Adrenal gland (tissue), 19 donors: ENCODE measurements at places on chromosomes 4 and X. TPM values are rescaled to one million over a fixed set of nuclear protein-coding genes. Genes with fewer than 3 reads are reported as not detected.

- H3K36me3 ChIP-seq: no peaks in the 10 kb centered on the region
- peak overlapping the region; percentile 56 for H3K27ac ChIP-seq
- H3K4me3 ChIP-seq: no peak overlapping the region
- peaks cover 19% of the 10 kb centered on the region for H3K4me1 ChIP-seq
- no peaks in the 10 kb centered on the region for H3K27me3 ChIP-seq
- DNase-seq: no peak
These were observed 91.5 kb downstream of the ELOVL6 start for GRCh38 chr4:110106931-110107296.

DNA sequence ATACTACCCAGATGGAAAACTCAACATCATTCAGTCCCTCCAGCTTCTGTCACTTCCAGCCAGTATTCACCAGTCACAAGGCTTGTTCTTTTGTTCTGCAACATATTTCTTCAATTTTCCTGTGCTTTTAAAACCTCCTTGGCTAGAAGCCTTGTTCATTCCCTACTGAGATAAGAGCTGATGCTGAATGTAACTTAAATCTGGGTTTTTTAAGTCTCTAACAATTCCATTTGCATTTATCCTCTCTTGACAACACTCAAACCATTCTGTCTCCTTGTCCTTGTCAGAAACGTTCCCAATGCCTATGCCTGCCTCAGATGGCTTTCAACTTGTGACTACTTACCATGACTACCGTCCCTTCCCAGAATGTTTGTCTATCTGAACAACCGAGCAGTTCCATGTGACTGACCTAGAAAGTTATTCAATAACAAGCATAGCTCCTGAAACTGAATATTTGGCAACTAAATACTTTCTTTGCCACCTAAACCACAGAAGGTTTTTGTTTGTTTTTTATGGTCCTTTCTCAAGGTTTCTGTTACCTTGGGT is 682.9 kb upstream of the GALNTL6 start:
- H3K4me3 ChIP-seq: no peak overlapping the region
- H3K4me1 ChIP-seq: no peaks in the 10 kb centered on the region
- no peak overlapping the region for H3K27ac ChIP-seq
- no peaks in the 10 kb centered on the region for H3K36me3 ChIP-seq

DNA sequence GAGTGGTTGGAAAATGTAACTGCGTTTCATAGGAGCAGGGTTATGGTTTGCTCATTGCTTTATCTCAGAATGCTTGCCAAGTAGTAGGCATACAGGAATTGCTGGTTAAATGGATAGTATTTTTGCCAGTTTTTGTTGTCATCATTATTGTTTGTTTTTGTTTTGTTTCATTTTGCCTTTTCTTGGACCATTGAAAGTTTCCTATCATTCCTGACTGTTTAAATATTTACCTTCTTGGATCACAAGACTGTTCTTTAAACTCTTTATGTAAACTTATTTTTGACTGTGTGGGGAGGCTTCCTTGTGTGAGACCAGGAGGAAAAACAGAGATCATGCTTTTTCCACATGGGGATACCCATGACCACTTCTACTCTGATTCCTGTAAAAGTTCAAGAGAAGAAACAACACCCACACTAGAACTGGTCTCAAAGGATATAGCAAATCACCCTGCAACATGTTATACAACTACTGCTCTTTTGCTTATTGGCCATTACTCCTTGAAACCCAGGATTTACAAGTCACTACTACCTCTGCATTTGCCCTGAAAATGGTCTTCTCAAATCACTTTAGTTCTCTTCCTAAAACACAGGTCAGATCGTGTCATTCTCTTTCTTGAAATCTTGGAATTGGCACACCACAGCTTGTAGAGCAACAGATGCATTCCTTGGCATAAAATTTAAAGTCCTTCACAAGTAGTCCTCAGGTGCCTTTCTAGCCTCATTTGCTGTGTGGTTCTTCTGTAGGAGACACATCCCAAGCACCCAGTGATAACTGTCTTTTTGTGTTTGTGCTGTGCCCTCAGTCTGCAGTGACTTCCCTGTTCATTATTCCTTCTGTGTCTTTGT is 51.3 kb downstream of the FNIP2 start:
- H3K4me1 ChIP-seq: no peaks in the 10 kb centered on the region
- peak overlapping the region; percentile 7 for H3K27ac ChIP-seq
- no peak for DNase-seq
- H3K27me3 ChIP-seq: no peaks in the 10 kb centered on the region

- no peak overlapping the region for H3K27ac ChIP-seq
- no peak overlapping the region for H3K4me3 ChIP-seq
- H3K27me3 ChIP-seq: peaks cover 4% of the 10 kb centered on the region
- DNase-seq: no peak
- H3K36me3 ChIP-seq: no peaks in the 10 kb centered on the region
These were observed 199.7 kb downstream of the HS6ST2 start for GRCh38 chrX:132758759-132759158.

GRCh38 chr4:51840781-51841180 is 2.2 kb upstream of the DCUN1D4 start:
- no peak for DNase-seq
- no peaks in the 10 kb centered on the region for H3K27me3 ChIP-seq
- no peaks in the 10 kb centered on the region for H3K36me3 ChIP-seq
- no peak overlapping the region for H3K4me3 ChIP-seq

DNA sequence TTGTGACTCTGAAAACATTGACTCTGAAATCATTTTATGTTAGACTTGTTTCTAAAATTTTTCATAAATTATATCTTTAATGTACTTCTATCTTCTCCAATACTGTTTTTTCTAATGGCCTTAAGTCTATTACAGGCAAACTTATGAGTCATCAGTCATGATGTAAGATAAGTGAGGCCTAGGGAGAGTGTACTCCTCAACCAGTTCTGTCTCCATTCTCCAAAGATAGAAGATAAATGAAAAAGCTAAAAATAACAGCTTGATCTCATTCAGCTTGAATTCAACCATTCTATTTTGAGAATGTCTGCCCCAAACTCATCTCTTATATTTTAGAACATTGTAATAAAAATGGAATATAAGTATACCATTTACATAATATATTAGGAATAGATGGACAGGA is 34.5 kb downstream of the STBD1 start:
- H3K27me3 ChIP-seq: no peaks in the 10 kb centered on the region
- no peak overlapping the region for H3K27ac ChIP-seq
- H3K36me3 ChIP-seq: no peaks in the 10 kb centered on the region

DNA sequence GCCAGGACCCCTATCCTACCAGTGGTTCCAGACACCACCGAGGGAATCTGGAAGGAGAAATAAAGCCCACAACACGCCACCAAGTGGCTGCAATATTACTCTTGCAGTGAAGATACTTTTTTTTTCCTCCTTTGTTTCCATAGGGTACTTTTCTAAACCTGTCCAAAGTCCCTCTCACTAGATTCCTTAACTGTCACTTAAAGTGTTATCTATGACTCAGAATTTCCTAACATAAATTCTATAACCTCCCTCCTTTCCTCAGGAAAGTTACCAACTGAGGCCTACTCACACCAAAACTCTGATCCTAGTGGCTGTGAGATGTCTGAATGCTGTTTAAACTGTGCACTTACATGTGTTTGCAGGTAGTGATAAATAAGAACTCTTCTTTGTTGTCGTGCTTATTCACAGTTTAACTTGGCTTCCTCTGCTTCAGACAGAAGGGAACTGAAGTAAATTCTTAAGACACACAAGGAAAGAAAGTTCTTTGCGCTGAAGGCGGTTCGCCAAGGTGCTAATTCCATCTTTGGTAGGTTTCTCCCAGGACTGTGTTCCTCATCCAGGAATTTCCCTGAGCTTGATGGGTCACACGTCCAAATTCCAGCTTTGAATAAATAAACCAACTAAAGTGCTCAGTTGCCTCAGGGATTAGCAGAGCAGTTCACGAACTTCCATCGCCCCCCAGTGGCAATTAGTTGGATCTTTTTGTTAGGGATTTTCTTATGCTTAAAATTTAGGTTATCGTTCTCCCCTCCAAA is 10.7 kb upstream of the HCCS start:
- H3K27me3 ChIP-seq: no peaks in the 10 kb centered on the region
- no peaks in the 10 kb centered on the region for H3K4me1 ChIP-seq
- no peak overlapping the region for H3K4me3 ChIP-seq
- no peak overlapping the region for H3K27ac ChIP-seq

GRCh38 chr4:181594188-181594587 is 649.0 kb upstream of the TENM3 start:
- H3K4me1 ChIP-seq: no peaks in the 10 kb centered on the region
- H3K27ac ChIP-seq: no peak overlapping the region
- no peaks in the 10 kb centered on the region for H3K27me3 ChIP-seq
- DNase-seq: no peak

- no peaks in the 10 kb centered on the region for H3K36me3 ChIP-seq
- no peak for DNase-seq
- H3K4me3 ChIP-seq: no peak overlapping the region
These were observed 670.5 kb downstream of the GABRG1 start for GRCh38 chr4:45453258-45453853.

DNA sequence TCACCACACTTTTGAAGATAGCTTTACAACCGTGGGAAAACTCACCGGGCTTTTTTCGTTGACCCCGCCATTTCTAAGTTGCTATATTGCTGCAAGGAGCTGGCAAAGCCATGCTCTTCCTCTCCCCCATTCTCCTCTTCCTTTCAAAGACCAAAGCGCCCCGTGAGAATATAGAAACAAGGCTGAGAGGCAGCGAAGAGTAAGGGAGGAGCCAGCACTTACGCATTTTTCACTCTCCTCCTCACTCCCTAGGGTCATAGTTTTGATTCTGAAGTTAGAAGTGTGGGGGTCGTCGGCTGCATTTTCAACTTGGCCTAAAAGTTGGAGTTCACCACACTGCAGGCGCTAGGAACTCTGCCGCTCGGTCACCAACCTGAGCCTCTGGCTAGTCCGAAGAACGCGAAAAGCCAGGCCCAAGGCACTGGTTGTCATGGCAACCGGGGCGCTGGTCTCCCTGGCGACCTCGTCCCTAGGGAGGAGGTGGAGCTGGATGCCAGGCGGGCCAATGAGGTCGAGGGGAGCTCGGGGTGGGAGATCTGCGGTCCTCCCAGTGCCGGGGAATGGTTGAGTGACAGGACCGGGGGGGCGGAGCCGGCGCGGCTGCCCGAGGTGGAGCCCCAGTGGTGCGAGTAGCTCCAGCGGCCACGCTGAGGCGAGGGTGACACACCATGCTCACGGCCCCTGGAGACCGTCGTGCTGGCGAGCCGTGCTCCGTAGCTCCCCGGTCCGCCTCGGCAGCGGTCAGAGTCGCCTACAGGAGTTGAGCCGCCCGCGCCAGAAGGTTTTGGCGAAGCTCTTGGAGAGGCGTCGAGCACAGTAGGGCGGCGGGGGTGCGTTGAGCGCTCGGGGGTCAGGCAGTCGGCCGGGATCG is at the start of gene PTPN13:
TSS of gene PTPN13 (plus strand) at position 628 of the 871 bp plus-strand sequence. CDS start 40,942 bp downstream, outside the sequence.
- H3K27ac ChIP-seq: peak within 1 kb of the TSS; percentile 88
- H3K27me3 ChIP-seq: no peaks in the 10 kb centered on the region
- H3K4me3 ChIP-seq: peak within 1 kb of the TSS; percentile 60

DNA sequence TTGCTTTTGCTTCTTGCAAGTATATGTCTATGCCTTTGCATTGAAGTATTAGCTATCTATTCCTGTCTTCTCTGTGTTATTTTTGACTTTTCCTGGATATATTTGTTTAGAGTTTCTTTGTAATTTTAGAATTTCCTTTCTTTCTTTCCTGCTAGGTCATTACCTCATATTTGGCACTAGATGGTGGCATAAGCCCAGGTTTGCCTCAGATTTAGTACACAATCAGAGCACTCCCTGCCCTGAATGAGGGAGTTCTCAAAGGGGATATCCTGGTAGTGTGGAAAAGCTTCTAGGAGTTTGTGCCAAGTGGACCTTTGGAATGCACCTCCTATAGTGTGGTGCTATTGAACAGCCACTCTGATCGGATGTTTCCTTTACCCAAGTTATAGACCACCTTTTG is 181.6 kb downstream of the UGT8 start:
- no peak overlapping the region for H3K4me3 ChIP-seq
- no peak for DNase-seq
- H3K4me1 ChIP-seq: no peaks in the 10 kb centered on the region
- no peaks in the 10 kb centered on the region for H3K27me3 ChIP-seq
- H3K27ac ChIP-seq: no peak overlapping the region
- H3K36me3 ChIP-seq: no peaks in the 10 kb centered on the region

- DNase-seq: no peak
- no peaks in the 10 kb centered on the region for H3K4me1 ChIP-seq
- H3K4me3 ChIP-seq: no peak overlapping the region
- H3K36me3 ChIP-seq: no peaks in the 10 kb centered on the region
- H3K27ac ChIP-seq: no peak overlapping the region
These were observed 12.8 kb downstream of the P2RY4 start for GRCh38 chrX:70247252-70247651.

DNA sequence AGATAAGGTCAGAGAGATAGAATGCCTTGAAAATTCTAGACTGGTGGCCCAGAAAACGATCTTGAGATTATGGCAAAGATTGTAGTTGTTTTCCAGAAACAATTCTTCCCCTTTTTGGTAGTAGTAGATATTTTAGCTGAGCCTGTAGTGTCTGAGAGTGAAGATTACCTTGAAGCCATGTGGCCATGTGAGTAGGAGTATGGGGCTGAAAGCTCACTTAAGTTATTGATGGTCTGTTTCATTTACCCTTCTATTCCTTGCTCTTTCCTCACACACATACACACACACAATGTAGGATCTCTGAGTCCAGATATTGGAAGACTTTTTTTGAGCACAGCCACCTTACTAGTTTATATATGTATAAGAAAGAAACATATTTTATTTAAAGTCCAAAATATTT is 941.6 kb upstream of the GRID2 start:
- no peaks in the 10 kb centered on the region for H3K4me1 ChIP-seq
- DNase-seq: no peak
- no peak overlapping the region for H3K4me3 ChIP-seq
- H3K27ac ChIP-seq: no peak overlapping the region
- no peaks in the 10 kb centered on the region for H3K36me3 ChIP-seq

DNA sequence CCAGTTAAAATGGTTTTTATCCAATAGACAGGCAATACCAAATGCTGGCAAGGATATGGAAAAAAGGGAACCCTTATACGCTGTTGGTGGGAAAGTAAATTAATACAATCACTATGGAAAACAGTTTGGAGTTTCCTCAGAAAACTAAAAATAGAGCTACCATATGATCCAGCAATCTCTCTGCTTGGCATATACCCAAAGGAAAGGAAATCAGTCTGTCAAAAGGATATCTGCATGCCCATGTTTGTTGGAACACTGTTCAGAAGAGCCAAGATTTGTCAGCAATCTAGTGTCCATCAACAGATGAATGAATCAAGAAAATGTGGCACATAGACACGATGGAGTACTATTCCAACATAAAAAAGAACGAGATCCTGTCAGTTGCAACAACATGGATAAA is 91.0 kb upstream of the SH3RF1 start:
- H3K4me3 ChIP-seq: no peak overlapping the region
- no peak overlapping the region for H3K27ac ChIP-seq

The MAGEA6 gene
- total RNA-seq: not detected

The KDR gene
- 47.8 TPM for total RNA-seq

The UGT2B11 gene
- total RNA-seq: not detected

The SPANXD gene
- not detected for total RNA-seq

The TBC1D14 gene
- 84.3 TPM for total RNA-seq

The ADGRG2 gene
- 1.7 TPM for total RNA-seq

The UGT2B17 gene
- not detected for total RNA-seq

The GABRQ gene
- total RNA-seq: not detected

The CENPVL3 gene
- total RNA-seq: 0.21 TPM
